Stimulated activated CD4-positive, alpha-beta T cell treated with anti-CD3 and anti-CD28 coated beads, Interleukin-1b, Interleukin-23, amount 100 ng/mL, for 4 hours (primary cell): ENCODE measurements at places on chromosomes 2 and 18.

DNA sequence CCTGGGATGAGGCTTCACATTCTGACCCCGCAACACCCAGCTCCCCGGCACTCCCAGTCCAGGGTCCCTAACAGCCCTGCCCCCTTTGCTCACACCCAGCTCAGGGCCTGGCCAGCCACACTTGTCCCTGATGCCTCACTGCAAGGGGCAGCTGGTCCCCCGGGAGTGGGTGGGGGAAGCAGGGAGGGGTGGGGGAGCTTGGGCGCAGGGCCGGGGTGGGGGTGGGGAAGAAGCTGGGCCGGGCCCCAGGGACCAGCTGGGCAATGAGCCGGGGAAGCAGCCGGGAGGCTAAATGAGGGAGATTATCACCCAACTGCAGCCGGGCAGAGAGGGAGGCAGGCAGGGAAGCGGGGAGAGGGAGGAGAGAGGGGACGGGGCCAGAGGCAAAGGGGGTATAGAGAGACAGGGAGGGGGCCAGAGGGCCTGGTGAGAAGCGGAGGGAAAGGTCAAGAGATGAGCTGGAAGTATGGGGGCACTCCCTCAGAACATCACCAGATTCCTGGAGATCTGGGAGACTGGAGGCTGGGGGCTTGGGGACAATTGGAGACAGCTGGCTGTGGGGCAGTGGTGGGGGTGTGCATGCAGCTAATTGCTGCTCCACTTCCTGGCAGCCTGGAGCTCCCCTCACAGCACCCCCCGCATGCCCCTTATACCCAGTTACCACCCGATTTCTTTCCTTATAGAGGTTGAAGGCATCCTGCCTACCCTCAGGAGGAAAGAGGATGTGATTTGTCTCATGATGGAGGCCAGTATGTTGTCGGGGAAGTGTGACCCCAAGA lies 2.5 kb upstream of the ASIC4 start:
- no peak for DNase-seq

GRCh38 chr18:78716022-78716421 lies 263.6 kb upstream of the SALL3 start:
- DNase-seq: no peak

DNA sequence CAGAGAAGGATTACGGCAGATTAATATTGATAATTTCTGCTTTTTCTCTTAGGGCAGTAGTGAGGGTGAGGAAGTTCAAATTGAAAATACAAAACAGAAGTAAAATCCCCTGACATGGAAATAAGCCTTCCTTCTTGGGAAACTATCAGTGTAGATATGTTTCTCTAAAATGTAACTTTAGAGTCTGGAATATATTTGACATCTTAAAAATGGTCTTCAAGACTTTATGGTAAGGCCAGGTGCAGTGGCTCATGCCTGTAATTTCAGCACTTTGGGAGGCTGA lies 33.0 kb downstream of the INPP5D start:
- DNase-seq: no peak

DNA sequence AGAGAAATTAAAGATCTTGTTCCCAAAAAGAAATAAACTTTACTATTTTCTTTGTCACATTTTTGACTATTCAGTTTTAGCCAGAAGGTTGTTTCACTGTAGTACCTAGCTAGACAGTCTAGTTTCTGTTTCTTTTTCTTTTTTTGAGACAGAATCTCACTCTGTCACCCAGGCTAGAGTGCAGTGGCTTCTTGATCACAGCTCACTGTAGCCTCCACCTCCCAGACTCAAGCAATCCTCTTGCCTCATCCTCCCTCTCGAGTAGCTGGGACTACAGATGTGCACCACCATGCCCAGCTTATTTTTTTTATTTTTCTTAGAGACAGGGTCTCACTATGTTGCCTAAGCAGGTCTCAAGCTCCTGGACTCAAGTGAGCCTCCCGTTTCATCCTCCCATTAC lies 2.2 kb downstream of the RBM45 start:
- DNase-seq: no peak

GRCh38 chr2:30254685-30255001 lies 23.3 kb downstream of the LBH start:
- no peak for DNase-seq

DNA sequence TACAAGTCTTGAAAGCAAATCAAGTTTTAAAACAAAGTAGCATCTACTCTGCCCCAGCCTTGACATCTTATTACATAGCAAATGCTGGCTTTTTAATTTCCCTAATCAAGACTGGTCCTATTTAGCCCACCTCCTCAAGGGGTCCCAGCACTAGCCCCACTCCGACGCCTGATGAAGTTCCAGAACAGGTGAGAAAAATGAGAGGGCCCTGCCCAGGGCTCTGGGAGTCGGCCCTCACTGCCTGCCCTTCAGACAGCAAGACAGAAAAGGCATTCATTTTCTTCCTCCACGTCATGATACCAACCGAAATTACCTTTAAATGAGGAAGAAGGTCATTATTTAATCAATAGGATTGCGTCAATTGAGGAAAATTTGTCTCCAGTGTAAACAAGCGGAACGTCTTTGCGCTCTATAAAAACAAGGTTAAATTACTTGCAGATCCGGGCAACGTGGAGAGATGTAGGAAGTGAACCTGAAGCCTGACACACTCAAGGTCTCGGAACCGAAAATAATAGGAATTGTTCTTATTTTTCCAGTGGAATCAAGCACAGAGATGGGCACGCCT lies 170.6 kb upstream of the PKDCC start:
- DNase-seq: no peak

DNA sequence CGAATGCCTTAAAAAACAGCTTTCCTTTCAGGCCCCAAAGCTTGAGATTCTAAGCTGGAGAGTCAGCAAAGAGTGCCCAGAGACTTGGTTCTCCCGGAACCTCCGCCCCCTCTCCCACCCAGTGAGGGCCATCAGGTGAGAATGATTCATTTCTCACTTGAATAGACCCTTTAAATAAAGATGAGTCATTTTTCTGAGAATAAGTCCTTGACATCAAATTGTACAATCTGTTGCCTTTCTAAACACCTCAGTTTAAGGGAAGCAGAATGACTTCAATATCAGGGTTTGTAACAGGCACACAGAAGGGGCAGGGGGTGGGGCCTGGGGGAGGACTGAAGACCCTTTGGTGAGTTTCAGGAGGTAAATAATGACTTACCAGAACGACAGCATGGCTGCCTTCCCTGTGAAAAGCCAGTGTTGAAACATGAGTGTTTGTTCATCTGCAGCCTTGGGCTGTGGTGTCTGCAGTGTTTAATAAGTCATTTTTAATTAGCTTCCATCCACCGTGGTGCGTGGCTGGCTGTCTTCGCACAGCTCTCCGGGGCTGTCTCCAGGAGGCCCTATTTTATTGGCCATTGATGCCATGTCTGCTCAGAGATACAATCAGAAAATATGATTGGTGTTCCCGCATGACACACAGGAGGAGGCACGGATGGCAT lies 134.9 kb upstream of the ZNF236 start:
- DNase-seq: no peak

- DNase-seq: no peak
These were observed 17.0 kb upstream of the ANKRD44 start for GRCh38 chr2:197327472-197328098.
